ENCODE measurements at places on chromosomes 1 and 21.

- no peak for DNase-seq
Observed at GRCh38 chr1:25664357-25665199, 48.0 kb downstream of the MAN1C1 start.

DNA sequence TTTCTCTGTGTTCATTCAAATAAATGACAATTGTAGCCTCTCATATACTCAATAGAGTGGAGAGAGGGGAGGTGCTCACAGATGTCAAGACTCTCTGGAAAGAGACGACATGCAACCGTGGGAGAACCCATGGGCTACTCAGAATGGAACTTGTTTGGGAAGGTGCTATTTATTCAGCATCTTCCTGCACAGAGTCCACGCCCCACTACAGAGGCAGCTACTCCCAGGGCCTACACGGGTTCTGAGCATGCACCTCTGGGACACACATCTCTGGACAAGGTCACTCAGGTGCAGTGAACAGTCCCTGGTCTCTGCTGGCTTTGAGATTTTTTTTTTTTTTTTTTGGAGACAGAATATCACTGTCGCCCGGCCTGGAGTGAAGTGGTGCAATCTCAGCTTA lies 64.1 kb downstream of the NID1 start:
- DNase-seq = no peak

DNA sequence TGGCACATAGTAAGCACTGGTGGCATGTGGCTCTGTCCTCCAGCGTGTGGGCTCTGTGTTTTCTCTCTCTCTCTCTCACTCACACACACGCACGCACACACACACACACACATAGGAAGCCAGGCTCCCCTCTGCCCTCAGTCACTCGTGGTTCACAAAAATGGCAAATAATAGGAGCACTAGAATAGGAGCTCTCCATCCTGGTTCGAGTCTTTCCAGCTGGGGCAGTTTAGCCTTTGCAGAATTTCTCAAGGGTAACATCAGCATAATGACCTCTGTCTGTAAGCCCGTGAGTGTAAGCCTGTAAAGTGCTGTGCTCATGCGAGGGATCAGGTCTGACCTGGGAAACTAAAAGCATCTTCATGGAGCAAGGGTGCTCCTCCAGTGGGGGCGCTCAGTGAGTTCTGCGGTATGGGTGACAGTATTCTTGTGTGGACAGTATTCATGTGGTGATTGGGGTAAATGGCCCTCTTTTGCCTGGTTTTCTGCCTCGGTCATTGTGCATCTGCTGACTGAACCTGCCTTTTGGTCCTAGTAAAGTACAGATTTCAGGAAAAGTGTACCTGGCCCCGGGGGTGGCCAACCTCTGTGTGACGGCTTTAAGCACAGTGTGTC lies 842 bp upstream of the ZC3H12A start:
- DNase-seq = peak; percentile 43

DNA sequence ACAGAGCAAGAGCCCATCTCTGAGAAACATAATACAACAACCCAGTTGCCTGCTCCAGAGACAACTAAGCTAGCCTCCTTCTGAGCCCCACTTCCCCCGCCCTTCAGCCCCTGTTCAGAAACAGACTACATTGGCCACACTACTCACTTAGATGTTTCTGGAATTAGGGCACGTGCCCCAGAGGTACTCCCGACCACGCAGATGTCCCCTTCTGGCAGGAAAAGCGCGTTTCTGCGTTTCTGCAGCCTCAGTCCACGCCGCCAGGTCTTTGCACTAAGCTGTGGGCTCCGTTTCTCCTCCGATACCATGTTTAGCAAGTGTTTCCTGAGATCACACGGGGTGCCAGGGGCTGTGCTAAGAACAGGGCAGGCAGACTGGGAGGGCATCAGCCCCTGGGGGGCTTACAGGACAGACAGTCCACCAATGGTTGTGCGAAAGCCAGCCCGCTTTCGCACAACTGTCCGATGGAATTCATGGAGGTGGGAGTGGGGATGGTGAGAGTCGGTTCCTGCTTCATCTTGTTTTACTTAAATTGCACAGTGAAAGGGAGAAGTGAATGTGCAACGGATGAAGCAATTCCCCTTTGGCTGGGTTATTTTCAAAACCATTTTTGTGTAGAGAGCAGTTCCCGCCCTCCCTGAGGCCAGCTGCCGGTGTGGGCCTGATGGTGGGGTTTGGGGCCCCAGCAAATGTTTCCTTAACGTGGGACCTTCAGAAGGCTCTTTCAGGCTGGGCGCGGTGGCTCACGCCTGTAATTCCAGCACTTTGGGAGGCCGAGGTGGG lies 2.7 kb downstream of the PIK3CD start:
- DNase-seq = no peak

- DNase-seq = no peak
Observed at GRCh38 chr1:181490740-181491712, 7.7 kb downstream of the CACNA1E start.

DNA sequence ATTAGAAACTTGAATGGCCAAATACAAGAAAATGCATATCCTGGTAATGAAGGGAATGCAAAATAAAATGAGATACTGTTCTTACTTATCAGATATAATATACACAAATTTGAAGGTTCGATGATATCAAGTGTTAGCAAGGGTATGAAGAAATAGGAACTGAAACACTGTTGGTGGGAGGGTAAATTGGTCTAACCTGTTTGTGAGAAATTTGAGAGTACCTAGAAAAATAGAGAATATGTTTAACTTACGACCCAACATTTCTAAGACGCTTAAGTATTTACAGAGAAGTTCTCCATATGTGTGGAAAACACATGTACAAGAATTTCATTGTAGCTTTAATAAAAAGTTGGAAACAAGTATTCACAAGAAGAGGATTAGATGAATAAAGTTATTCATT lies 25.9 kb downstream of the ATG4C start:
- DNase-seq = no peak

- no peak for DNase-seq
Observed at GRCh38 chr1:41963636-41964035, 44.9 kb upstream of the HIVEP3 start.

DNA sequence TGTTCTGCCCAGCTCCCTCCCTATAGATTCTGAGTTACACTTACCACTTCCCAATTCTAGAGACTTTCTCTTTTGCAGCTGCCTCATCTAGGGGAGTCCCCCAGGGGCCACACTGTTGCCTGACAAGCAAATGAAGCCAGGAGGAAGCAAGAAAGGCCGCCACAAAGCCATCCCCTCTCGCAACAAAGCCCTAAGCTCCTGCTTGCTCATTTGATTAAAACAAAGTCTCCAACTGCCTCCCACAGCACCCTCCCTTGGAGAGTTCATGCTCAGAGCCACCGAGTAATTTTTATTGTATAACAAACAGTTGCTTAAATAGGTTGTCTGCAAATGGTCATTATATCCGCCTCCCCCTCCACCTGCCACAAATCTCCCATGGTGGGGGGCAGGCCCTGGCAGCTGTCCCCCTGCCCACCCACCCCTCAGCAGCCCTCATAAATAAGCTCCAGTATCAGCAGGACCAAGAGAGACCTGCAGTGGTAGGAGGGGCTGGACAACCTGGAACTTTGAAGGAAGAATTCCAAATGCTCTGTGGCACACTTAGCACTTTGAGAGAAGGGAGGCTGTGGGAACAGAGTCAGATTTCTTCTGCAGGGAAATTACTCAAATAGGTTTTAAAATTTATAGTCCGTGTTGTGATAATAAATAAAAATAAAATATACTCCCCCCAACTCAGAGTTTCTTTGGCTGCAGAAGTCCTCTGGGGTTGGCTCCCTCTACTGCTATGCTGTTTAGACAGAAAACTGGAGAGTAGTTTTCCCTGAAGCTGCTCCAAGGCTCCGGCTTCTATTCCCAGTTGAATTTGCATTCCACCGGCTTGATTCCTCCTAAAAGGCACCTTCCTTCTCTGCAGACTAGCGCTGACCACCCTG lies 237.5 kb downstream of the TTLL7 start:
- DNase-seq = no peak

GRCh38 chr1:183327434-183328290 lies 90.5 kb downstream of the NMNAT2 start:
- DNase-seq = no peak

GRCh38 chr21:46040707-46041106 lies 57.2 kb upstream of the COL6A2 start:
- no peak for DNase-seq
